Spleen (tissue), 13 donors: ENCODE measurements at places on chromosomes 6 and 20. TPM values are rescaled to one million over a fixed set of nuclear protein-coding genes. Genes with fewer than 3 reads are reported as not detected.

DNA sequence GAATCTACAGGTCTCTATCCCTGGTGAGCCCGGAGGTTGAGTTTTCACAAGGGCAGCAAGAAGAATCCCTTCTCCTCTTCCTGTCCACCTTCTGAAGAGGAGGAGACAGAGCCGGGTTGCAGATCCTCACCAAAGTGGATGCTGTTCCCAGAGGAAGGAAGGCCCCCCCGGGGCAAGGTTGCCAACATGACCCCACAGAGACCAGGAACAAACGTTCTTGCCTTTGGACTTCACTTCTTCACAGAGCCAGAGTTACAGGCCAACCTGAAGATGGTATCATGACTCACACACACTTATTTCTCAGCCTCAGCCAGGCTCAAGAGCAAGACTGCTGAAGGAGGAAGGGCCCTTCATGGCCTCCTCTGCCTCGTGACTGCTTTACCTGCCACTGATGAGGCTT is 384.3 kb downstream of the CD83 start:
- DNase-seq: no peak

DNA sequence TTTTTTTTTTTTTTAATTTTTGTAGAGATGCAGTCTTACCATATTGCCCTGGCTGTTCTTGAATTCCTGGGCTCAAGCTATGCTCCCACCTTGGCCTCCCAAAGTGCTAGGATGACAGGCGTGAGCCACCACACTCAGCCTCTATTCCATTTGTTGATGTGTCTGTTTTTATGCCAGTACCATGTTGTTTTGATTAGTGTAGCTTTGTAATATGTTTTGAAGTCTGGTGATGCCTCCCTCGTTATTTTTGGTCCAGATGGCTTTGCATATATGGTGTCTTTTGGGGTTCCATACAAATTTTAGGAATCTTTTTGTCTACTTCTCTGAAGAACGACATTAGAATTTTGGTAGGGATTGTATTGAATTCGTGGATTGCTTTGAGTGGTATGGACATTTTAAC is 193.2 kb downstream of the ADGB start:
- DNase-seq: no peak

The DEFB124 gene
- polyA plus RNA-seq: 0.24 TPM

The FAM162B gene
- 0.67 TPM for polyA plus RNA-seq

The ZNF391 gene
- polyA plus RNA-seq: 1.4 TPM

The FHL5 gene
- polyA plus RNA-seq: 2.8 TPM
